Aorta (tissue), 5 donors: ENCODE measurements at places on chromosomes 5 and 9. TPM values are rescaled to one million over a fixed set of nuclear protein-coding genes. Genes with fewer than 3 reads are reported as not detected.

DNA sequence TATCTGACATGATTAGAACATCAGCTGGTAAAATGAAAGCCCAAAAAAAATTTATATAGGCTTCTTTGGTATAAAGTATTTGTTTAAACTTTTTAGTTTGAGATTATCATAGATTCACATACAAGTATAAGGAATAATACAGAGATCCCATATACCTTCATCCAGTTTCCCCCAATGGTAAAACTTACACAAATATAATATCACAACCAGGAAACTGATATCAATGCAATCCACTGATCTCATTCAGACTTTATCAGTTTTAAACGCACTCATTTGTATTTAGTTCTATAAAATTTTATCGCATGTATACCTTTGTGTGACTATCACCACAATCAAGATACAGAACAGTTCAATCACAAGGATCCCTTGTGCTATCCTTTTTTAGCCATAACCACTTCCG, 3.8 kb downstream of the FAM114A2 start:
- no peak for DNase-seq

Gene RAB24
- 19.6 TPM for total RNA-seq

DNA sequence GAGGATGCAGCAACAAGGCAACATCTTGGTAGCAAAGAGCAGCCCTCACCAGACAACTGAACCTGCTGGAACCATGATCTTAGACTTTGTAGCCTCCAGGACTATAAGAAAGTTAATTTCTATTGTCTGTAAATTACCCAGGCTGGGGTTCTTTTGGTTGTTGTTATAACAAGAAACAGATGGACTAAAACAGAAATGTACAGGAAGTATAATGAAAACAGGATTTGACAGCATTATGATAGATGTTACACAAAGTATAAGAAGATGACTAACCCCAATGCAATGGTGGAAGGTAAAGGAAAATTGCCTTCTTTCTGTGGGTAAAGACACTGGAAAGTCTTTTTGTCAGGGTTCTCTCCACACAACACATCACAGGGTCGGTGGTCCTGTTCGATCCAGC, 204.2 kb downstream of the SGCD start:
- DNase-seq: no peak

Gene FLT4
- 13.7 TPM for total RNA-seq

GRCh38 chr5:16776611-16777251, 159.4 kb downstream of the MYO10 start:
- no peak for DNase-seq

DNA sequence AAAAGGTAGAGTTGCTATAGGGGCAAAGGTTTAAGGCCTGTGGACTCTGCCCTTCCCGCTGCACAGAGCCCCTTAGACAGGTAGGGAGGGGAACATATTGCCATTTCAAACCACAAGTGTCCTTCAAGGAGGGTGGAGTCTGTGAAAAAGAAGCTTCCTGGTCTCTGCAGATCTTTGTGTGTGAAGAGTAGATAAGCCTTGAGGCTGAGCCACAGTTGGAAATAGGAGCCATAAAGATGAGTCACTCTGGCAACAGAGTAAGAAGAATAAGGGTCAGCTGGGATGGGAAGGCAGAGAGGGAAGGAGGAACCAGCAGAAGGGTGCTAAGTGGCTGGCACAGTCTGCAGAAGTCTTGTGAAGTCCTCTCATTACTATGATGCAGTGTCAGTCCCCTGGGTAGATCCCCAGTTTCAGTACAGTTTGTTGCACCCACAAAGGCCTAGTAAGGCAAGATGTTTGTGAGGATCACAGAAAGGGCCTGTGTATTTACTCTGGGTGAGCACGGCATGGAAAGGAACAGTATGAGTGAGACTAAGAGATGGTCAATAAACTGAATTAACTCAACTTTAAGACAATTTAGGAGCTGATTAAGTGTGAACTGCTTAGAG, 18.1 kb downstream of the GRXCR2 start:
- DNase-seq: no peak

Gene LMBRD2
- 9.8 TPM for total RNA-seq

Gene CTSV
- total RNA-seq: not detected

- DNase-seq: no peak
Observed at GRCh38 chr9:89786655-89787054, 181.8 kb downstream of the GADD45G start.

Gene IFNK
- total RNA-seq: not detected

DNA sequence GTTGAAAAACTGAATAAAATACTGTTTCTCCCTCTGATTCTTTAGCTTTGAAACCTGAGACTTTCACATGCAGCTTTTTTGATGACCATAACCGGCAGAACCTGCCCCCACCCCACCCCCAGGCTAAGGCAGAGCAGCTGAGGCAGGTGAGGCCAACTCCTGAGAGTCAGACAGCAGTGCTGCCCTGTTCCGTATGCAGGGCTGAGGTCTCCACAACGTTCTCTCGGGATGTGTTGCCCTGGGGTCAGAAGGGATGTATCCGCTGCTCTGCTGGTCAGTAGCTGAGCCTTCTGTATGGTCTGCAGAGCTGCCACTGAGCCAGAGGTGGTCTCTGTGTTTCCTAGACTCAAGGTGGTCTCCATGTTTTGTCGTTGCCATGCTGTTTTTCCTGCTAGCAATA, 190.5 kb downstream of the AOPEP start:
- DNase-seq: no peak

Gene KCNN2
- 0.32 TPM for total RNA-seq
